DMS 273 treated with DMSO at 0.1 percent for 48 hours (cell line): ENCODE measurements at places on chromosomes 1 and 21.

DNA sequence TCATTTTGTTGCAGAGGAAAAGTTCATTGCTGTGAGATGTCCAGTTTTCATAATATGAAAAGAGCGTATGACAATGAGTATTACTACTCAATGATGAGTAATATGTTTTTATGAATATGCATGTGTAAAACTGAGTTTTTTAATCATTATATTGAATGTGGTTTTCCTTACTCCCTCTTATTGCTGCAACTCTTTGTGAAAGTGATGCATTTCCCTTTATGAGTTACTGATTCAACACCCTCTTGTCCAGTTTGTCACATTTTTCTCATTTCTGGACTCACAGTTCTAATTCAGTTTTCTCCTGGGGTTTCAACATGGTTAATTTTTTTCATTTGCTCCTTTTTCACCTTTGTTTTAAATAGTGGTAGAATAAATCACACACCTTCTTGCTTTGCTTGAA is 35.2 kb upstream of the KCNJ15 start:
- no peak for DNase-seq

GRCh38 chr1:5901150-5901549 is 91.1 kb downstream of the NPHP4 start:
- DNase-seq: no peak

DNA sequence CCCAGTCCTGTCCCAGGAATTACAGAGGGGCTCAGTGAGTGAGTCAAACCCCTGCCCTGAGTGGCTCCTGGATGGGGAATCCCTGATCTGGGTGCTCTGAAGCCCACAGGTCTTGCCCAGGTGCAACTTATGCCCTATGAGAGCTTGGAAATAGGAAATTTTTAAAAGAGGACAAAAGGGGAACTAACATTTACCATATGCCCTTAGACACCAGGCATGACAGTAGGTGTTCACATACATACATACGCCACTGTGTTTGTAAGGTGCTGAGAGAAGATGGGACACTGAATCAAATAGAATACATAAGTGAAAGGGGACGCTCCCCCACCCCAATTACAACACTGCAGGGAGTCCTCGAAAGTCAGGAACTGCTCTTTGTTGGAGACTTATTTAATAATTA is 1.4 kb downstream of the CFAP45 start:
- DNase-seq: no peak

- DNase-seq: no peak
Measured at GRCh38 chr1:150649441-150650075, 20.1 kb upstream of the ENSA start.

GRCh38 chr21:25079053-25079452 is 528.2 kb downstream of the MRPL39 start:
- no peak for DNase-seq
